ENCODE measurements at places on chromosomes 16 and 17.
A peak's percentile ranks its signal among the peaks of the same experiment; 100 is the strongest.

DNA sequence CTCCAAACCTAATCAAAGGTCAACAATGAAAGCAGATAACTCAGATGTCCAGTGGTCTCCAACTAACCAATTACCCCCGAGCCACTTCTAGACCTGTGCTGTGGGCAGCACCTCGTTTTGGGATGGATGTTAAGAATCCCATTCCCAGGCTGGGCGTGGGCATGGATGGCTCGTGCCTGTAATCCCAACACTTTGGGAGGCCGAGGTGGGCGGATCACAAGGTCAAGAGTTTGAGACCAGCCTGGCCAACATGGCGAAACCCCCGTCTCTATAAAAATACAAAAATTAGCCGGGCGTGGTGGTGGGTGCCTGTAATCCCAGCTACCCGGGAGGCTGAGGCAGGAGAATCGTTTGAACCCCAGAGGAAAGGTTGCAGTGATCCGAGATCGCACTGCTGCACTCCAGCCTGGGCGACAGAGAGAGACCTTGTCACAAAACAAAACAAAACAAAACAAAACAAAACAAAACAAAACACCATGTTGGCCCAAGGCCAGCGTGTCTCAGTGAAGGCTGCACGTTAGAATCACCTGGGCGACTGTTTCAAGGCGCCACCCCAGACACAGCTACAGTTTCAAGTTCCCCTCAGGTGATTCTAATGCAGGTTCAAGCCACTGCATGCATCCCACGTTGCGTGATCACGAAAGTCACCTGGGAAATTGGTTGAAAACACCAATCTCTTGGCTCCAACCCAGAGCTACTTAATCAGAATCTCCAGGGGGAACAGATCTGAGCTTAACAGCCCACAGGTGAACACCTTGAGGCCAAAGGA lies 21.3 kb downstream of the COX4I1 start:
- no peak for DNase-seq

DNA sequence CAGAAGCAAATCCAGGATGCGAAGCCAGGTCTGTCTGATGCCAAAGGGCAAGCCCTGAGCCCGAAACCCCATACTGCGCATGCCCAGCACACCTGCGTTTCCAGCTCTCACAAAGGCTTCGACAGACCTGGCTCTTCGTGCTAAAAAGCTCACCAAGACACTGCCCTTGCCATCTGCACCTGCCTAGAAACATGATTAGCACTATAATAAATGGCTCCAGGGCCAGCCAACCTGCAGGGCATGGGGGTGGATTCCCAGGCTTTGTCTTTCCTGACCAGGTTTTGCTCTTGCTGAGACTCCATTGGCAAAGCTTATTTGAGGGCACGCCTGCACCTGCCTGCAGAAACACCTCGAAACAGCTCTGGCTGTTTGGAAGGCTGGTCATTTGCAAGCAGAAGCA lies 14.4 kb upstream of the PLD6 start:
- no peak for DNase-seq

GRCh38 chr16:66714654-66715307 lies 18.2 kb upstream of the CMTM4 start:
- no peak for DNase-seq

- no peak for DNase-seq
These were observed 17.6 kb downstream of the MYOCD start for GRCh38 chr17:12683299-12683698.

DNA sequence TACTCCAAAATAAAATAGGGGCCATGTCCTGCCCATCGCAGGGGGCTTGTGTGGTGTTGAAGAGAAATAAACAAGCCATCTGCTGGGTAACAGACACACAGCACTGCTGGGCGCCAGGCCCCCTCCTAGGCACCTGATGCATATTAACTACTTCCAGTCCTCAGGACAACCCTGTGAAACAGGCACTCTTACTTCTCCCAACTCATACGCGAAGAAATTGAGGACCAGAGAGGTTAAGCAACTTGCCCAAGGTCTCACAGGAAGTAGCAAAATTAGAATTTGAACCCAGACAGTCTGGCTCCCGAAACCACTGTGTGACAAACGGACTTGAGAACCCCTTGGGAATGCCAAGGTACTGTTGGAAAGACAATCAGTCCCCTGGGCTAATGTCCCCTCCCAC lies 2.8 kb downstream of the STX1B start:
- no peak for DNase-seq

- DNase-seq: no peak
These were observed 7.0 kb upstream of the CALB2 start for GRCh38 chr16:71351558-71351901.

DNA sequence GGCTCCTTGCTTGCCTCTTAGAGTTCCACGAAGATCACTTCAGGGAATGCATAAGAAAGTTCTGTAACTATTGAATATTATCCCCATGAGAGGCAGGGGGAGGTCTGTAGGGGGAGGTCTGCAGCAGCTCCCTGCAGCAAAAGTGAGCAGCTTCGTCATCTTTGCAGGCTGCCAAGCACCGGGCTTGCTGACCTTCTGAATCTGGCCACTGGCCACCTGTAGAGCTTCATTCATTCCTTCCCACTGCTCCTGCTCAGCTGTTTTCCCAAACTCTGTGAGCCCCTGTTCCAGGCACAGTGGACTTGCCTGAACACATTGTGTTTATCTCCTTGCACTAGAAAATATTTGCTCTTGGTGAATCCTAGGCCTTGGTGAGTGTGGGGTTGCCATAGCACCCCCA lies 443.3 kb downstream of the HAPSTR1 start:
- no peak for DNase-seq

DNA sequence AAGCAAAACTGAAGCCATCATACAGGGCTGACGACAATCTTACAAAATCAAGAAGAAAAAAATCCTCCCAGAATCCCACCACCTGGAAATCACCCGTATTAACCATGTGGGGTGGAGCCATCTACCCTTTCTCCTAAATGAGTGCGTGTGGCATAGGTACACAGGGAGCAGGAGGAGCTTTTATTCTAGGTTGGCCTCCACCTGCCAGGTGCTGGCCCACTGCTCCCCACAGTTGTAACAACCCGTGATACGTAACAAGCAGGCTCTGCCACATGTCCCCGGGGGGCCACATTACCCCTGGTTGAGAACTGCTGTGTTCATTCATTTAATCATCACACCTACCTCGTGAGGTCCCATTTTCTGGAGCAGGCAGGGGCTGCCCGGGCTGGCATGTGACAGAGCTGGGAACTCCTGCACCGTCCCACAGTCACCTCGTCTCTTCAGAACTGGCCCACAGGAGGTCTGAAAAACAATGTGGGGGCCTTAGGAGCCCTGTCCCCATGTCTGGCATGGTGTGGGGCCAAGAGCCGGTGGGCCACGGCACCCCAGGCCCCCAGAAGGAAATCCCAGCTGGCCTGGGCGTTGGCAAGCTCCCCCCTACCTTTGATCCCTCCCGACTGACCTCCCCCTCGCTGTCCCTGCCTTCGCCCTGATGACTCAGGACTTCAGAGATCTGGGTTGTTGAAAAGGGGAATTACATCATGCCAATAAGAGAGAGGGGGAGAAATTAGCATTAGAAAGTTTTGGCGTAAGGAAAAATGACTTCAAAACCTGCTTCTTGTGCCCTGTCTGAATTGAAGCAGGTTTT lies 12.9 kb downstream of the CMIP start:
- no peak for DNase-seq

- DNase-seq: peak; percentile 57
These were observed 23.6 kb upstream of the ABR start for GRCh38 chr17:1203111-1203966.

GRCh38 chr17:76796081-76796480 lies 58.2 kb downstream of the MFSD11 start:
- no peak for DNase-seq

DNA sequence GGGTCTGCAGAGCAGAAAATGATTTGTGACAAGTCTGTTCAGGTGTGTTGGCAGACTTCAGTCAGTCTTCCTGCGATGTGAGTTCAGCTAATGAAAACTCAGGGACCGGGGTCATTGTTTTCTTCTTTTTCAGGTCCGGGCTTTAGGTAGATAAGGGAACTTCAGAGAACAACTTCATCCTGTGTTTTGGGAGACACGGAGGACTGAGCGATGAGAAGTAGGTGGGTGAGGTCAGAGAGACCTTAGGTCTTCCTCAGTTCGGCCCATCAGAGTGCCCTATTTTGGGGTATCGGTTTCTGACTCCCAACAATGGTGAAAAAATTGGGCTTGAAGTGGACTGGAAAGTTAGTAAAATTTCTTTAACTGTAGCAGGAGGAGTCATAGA lies 88.9 kb upstream of the ATF7IP2 start:
- no peak for DNase-seq

DNA sequence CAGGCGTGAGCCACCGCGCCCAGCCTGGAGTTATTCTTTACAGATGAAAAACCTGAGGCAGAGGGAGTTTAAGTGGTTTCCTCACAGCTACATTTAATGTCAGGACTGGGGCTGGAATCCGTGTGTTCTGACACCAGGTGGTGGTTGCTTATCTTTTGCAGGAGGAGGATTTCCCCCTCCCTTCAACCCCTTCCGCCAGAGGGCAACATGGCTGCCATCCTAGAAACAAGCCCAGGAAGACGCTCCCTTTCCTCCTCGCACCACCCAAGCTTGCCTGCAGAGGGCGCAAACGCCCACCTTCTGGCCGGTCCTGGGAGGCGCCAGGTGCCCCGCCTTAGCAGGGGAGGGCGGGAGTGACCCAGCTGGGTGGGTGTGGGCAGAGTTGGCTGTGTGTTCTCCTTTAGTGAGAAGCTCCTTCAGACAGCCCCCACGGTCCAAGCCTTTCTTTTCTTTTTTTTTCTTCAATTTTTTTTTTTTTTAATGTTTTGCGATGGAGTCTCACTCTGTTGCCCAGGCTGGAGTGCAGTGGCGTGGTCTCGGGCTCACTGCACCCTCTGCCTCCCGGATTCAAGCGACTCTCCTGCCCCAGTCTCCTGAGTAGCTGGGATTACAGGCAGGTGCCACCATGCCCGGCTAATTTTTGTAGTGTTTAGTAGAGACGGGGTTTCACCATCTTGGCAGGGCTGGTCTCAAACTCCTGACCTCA lies 9.9 kb upstream of the RAP1GAP2 start:
- DNase-seq: peak; percentile 91

DNA sequence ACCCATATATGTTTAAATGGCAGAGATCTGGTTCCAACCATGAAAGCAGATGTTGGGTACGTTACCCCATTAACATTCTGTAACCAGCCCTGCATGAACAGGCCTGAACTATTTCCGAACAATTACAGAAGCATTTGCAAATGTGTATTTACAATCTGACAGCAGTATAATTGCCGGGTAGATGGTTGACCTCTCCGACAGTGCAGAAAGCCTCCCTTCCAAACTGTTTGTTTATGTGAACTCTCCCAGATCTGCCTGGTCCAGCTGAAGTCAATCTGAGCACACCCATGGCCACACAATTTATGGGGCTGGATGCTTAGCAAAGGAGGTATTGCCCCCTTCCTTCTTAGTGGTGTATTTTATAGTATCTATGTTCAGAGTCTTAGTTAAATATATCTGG lies 21.8 kb downstream of the NUDT7 start:
- DNase-seq: no peak

DNA sequence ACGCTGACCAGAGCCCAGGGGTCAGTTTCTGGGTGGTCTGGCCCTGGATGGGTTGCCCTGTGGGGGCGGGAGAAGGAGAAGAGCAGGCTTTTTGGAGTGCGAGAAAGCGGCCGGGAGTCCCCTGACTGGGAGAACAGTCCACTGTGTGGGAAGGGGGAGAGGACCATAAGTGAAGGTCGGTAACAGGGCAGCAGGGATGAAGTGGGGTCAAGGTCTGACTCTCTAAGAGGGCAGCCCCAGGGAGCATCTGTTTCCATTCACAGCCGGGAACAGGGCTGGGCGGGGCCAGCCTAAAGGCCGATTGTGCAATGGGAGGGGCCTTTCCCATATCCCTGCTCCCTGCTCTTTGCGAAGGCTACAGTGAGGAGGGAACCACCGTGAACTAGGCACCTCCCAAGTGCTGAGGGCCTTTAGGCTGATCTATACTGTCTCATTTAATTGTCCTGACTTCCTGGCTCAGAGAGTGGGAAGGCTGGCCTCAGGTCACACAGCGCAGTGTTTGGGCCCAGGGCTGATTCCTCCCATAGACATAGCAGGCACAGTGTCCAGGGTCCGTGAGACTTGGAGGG lies 10.4 kb upstream of the WFDC1 start:
- no peak for DNase-seq

DNA sequence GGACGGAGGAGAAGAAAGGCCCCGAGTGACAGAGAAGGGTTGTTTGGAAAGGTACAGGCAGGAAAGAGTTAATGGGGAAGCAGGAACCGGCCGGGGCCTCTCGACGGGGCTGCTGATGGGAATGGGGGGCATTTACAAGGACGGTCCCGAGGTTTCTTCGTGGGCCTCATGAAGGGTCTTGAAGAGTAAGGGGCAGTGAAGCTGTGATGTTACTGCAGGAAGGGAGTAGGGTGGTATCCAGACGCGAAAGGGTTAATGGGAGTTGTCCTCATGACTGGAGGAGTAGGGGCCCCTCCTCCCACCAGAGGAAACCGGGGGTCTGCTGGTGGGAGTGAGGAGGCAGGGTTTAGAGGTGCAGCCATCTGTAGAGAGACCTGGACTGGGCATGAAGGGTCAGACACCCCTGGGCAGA lies 481 bp downstream of the PDK2 start:
- no peak for DNase-seq

DNA sequence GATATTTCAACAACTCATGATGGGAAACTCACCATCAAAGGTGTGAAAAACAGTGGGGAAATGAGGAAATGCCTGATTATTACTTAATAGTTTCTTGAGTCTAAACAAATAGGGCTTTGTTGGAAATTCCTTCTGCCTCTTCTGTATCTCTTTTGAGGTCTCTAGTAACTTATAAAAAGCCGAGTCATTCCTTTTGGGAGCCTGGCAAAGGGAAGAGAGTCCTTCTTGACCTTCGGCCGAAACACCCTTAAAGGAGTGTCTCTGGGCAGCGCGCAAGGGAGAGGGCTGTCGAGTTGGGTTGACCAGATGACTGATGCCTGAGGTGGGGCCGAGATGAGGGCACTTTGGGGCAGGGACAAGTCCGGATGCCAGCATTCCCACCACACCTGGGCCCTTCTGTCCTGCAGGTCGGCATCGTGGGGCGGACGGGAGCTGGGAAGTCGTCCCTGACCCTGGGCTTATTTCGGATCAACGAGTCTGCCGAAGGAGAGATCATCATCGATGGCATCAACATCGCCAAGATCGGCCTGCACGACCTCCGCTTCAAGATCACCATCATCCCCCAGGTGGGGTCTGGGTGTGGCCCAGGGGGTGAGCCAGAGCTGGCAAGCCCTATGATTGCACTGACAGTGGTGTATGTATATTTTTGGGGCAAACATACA lies 89.2 kb downstream of the ABCC6 start:
- no peak for DNase-seq

- DNase-seq: no peak
These were observed 535.7 kb upstream of the CDH11 start for GRCh38 chr16:65657556-65657955.

- DNase-seq: no peak
These were observed 62.6 kb downstream of the TUBD1 start for GRCh38 chr17:59830007-59830630.

- no peak for DNase-seq
These were observed 12.8 kb downstream of the NECAB2 start for GRCh38 chr16:83980794-83981193.

- no peak for DNase-seq
These were observed 75.6 kb downstream of the ENGASE start for GRCh38 chr17:79150035-79150733.

- peak; percentile 77 for DNase-seq
These were observed 23.2 kb upstream of the NTN1 start for GRCh38 chr17:8997994-8998628.

GRCh38 chr17:44362459-44362948 lies 1.1 kb downstream of the FAM171A2 start:
- no peak for DNase-seq

GRCh38 chr17:75109046-75109406 lies 743 bp upstream of the ARMC7 start:
- no peak for DNase-seq

- DNase-seq: no peak
These were observed 11.1 kb upstream of the RNF112 start for GRCh38 chr17:19399750-19400450.
